H1 (cell line): ENCODE measurements at places on chromosomes 11 and 22.

DNA sequence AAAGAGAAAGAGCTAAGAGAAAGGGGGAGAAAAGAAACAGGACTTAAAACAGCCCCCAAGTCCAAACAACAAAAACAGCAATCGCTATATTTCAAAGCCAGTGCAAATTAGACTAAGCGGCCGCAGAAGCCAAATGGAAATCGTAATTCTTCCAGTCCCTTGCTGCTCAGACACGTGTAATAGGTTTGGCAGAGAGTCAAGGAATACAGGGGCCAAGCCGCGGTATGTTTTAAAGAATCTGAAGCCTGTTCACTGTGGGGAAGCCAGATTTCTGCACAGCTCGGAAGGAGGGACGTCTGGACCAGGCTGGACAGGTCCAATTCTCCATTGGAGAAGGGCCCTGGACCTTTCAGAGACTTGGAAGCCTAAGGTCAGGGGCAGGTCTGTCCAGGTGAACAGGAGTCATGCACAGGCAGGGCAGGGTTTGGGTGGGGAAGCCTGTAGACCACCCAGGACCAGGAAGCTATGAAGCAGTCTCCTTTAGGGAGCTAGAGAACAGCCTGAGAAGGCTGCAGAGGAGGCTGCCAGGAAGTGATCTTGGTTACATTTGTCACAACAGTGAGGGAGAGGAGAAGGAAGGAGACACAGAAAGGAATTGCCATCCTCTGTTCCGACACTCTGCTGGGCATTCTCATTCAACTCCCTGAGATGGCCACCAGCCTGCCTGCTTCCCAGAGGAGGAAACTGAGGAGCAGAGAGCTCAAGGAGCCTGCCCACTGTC is 265.5 kb upstream of the ISX start:
- no peak for DNase-seq

DNA sequence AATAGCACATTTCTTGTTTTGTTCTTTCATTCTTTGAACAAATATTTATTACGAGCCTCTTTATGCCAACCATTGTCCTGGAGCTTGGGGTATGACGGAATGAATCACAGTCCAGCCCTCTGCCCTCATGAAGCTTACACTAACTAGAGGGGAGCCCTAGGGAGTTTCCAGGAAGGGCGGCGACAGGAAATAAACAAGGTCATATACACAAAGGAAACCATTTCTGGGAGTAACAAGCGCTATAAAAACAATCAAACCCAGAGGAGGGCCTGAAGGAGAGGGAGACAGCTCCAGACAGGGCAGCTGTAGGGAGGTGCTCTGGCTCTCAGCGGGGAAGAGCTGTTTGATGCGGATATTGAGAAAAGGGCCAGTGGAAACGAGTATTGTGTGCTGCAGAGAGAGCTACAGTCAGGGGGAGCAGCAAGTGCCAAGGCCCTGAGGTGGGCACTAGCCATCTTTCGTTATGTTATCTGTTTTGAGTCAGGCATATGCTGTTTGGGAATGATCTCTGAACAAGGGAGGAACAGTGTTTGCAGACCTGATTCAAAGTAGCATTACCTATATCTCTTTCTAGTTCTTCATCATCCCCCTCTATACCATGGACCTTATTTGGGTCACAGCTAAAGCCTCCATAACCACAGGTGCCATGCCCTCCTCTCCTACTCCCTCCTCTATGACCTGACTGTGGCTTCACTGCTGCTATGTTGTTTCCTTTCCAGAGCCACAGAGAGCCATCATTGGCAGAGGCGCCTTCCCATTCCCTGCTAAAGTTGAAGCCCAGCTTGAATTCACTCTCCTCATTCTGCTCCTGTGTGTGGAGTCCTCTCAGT is 15.3 kb upstream of the ZBTB16 start:
- no peak for DNase-seq

DNA sequence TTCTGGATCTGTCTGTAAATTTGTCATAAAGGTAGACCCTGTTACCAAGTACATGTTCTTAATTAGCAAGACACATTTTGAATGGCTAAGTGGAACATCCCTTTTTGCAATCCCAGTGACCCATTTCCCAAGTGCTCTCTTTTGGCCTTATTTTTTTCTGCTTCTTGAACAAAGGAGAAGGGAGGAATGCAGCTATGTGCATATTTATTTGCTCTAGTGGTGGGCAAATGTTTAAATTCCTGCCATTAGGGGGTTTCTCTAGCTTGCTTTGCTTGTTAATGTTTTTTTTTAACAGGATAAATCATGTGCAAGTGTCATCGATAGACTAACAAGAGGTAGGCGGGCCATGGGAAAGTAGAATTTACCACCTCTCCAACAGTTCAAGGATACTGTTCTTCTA is 135.7 kb downstream of the COMMD9 start:
- DNase-seq, result no peak

- DNase-seq, result peak; percentile 69
Measured at GRCh38 chr11:79440571-79441460, at the start of gene TENM4. TENM4 (minus strand) TSS chr11:79441030; CDS start chr11:79069944, 371,086 bp downstream.

DNA sequence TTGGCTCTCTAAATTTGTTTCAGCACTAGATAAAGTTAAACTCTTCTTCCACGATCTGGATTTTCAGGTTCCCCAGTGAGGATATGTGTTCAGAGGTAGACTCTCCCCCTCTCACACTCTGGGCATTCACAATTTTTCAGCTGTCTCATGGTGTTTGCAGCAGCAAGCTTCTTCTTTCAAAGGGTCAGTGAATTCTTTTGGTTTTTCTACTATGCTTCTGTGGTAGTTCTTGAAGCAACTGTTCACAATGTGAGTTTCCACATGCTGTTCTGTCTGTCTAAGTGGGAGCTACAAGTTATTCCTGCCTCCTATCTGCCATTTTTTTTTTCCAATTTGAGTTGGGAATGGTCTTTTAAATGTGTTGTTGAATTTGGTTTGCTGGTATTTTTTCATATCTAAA is 25.4 kb downstream of the CNTF start:
- DNase-seq, result no peak

- no peak for DNase-seq
Measured at GRCh38 chr11:93484716-93485115, 58.5 kb downstream of the SMCO4 start.

DNA sequence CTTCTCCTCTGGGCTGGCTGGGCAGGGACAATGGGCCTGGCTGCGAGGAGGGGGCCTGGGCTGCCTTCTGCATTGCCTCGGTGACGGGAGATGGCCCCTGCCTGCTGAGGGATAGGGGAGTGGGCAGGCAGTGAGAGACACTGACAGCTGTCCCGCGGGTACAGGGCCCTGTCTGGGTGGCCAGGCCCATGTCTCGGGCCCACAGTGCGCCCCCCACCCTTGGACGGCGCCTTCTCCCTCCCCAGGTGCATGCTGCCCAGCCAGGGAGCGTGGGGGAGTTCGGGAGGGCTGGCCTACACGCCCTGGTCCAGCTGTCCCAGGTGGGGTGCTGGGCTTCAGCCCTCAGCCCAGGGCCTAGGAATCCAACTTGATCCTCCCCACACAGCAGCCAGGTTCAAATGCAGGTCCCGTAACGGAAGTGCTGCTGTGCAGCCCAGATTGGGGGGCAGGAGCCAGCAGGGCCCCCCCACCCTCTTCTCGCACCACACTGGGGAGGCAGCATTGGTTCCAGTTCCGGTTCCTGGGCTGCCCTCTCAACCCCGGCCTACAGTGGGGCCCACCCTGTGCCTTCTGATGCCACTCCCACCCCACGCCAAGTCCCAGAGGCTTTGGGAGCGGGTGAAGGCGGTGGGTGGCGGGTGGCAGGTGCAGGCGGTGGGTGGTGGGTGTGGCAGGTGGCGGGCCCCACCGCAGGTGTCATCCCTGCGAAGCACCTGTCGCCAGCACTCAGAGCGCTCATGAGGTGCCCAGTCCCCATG is 7.3 kb upstream of the TSSC4 start:
- no peak for DNase-seq

DNA sequence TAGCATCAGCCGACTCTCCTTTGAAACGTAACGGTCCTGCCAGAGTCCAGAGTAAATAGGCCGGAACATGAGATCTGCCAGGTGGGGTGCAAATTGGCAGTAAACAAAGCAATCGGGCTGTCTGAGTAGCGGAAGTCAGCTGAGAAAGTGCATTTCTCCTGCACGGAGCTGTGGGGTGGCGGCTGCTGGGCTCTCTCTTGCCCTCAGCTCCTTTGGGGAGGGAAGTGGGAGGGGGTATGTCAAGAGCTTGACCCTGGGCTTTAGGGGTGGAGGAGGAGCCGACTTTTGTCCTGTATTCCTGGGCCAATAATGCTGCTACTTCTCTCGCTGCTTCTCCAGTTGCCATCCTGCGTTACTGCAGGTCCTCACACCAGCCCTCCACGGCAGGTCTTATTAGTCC is 11.6 kb downstream of the GRIK4 start:
- no peak for DNase-seq

DNA sequence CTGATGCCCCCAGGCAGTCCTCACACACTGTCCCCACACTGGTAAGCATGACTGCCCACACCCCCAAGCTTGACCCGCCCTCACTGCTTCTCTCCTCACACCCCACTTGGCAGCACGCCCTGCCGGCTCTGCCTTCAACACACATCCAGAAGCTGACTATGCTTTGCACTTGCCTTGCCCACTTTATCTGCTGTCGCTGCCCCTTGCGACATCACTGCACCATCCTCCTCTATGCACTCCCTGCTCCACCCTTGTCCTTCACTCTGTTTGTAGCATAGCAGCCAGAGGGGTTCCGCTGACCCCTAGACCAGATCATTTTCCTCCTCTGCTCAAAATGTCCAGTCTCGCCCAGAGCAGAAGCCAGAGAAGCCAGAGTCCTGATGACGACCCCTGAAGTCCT is 25.3 kb upstream of the SLC25A1 start:
- no peak for DNase-seq

- DNase-seq, result no peak
Measured at GRCh38 chr11:8392886-8393285, 129.2 kb upstream of the LMO1 start.

- no peak for DNase-seq
Measured at GRCh38 chr22:32920734-32921133, 119.2 kb downstream of the TIMP3 start.

- no peak for DNase-seq
Measured at GRCh38 chr11:24833573-24833972, 336.7 kb downstream of the LUZP2 start.

DNA sequence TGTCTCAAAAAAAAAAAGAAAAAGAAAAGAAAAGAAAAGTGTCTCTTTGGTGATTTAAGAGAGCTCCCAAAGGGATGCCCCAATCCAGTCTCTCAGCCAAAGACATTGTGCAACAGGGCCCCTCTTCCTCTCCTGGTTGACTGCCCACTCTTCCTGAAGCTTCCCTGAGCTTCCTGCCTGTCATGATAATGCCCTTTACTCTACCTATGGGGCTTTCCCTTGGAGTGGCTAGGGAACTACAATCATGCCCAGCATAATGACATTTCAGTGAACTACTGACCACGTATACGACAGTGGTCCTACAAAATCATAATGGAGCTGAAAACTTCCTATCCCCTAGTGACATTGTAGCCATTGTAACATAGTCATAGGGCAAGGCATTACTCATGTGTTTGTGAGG is 118.0 kb downstream of the RASSF10 start:
- DNase-seq, result no peak

- no peak for DNase-seq
Measured at GRCh38 chr22:21641417-21641788, 699 bp upstream of the SDF2L1 start.

DNA sequence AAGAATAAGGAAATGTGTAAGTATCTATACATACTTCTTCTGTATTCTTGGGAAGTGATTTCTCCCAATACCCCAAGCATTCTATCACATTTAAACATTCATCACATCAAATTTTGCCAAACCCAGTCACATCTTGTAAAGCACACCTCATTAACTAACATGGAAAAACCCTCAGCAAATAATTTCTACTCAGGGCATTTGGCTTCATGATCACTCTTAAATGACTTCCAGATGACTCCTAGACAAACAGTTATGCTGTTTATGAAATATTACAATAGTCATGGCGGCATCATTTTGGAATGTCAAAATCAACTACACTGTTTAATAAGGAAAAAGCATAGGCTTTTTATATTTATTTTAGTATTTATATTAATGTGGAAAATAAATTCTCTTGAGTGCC is 47.3 kb upstream of the CCDC34 start:
- no peak for DNase-seq

GRCh38 chr22:37273846-37274225 is 8.5 kb upstream of the CYTH4 start:
- no peak for DNase-seq

DNA sequence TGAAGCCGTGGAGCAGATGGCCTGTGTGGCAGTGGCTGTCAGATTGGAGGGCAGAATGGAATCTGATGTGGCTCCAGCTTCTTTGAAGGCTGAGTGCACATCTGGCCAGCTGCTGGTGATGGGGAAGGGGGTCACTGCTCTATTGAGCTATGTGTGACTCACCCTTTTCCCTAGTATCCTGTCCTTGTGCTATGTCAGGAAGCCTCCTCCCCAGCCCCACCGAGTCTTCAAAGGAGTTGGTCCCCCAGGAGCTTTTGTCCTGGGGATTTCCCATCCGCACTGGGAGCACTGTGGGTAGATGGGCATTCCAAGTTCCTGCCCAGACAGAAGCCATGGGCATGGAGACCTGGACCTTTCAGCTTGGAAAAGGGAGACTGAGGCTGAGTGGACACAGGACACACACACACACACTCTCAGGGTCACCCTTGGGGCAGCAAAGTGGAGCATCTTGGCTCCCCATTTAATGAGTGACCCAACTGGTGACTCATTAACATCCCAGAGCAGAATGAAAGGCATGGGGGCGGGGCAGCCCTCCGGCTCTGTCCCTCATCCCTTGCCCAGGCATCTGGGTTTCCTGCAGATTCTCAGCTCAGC is 3.3 kb downstream of the SERPINH1 start:
- DNase-seq, result no peak

GRCh38 chr22:37634417-37634924 is 5.0 kb upstream of the SH3BP1 start:
- DNase-seq, result peak; percentile 53

DNA sequence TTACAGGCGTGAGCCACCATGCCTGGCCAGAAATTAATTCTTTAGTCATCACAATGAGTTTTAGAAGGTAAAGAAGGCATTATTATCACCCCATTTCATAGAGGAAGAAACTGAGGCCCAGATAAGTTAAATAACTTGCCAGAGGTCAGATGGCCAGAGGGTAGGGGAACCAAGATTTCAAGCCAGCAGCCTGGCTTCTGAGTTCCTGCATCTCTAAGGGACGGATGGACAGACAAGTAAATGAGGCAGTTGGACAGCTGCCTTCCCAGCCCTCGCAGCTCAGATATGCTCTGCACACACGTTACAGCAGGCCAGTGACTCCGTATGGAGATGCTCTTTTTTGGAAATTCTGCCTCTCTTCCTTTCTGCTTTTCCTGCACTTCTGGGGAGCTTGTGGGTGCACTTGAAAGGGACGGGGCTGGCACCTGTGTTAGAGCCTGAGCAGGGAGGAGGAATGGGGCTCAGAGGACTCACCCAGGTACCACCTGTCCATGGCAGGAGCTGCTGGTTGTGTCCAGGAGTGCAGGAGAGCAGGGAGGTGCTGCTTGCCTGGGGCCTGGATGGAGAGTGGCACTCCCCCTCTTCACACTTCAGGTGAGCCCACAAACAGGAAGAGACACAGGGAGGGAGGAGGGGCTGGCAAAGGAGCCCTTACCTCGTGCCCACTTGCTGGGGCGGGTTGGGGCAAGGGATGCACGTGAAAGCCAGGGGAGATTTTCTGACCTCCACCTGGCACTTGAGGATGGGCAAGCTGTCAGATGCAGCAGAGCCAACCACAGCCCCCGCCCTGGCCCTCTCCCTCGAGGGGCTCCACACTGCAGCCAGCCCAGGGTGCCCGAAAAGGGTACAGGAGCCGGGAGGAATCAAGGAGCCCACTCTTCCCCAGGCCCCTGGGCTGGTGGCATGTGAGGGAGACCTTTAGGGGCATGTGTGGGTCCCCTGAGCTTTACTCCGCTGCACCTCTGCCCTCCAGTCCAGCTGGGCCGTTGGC is 3.3 kb upstream of the FXYD2 start:
- no peak for DNase-seq

- peak; percentile 68 for DNase-seq
Measured at GRCh38 chr11:14232652-14233051, 126.3 kb downstream of the RRAS2 start.
